A549 treated with dexamethasone at 1 μM for 4 hours (cell line): ENCODE measurements at places on chromosomes 7 and 10. TPM values are rescaled to one million over a fixed set of nuclear protein-coding genes. Genes with fewer than 3 reads are reported as not detected.

The STEAP1B gene
- total RNA-seq = 0.09 to 0.14 TPM (median 0.12 TPM) in 4 of 5 replicates, not detected in the other

The RBM28 gene
- total RNA-seq = 52.9 to 60.4 TPM (median 55.3 TPM) in 5 replicates

The LRRD1 gene
- total RNA-seq = not detected in 5 replicates

The WASL gene
- 20.3 to 29.1 TPM (median 24.2 TPM) in 5 replicates for total RNA-seq

The FAM171A1 gene
- 20.1 to 24.9 TPM (median 23.1 TPM) in 5 replicates for total RNA-seq

The ZNF800 gene
- 10.1 to 16.3 TPM (median 12.4 TPM) in 5 replicates for total RNA-seq

The ZC3HAV1L gene
- 4.2 to 10.5 TPM (median 8.9 TPM) in 5 replicates for total RNA-seq

The PGAM1 gene
- 546 to 577 TPM (median 553 TPM) in 5 replicates for total RNA-seq

The IGFBP3 gene
- total RNA-seq = 119 to 192 TPM (median 156 TPM) in 5 replicates

The SLC18A2 gene
- total RNA-seq = 0.02 to 0.04 TPM in 2 of 5 replicates, not detected in the others

The ARL3 gene
- total RNA-seq = 12.8 to 15.9 TPM (median 13.5 TPM) in 5 replicates

The GPR141 gene
- total RNA-seq = not detected in 5 replicates

The TUBB8 gene
- total RNA-seq = 0.04 to 0.15 TPM (median 0.07 TPM) in 5 replicates

The VWC2 gene
- not detected in 5 replicates for total RNA-seq

The PGAM2 gene
- total RNA-seq = not detected in 5 replicates

The ACSM6 gene
- 0.06 TPM in 1 of 5 replicates, not detected in the others for total RNA-seq

The HOXA6 gene
- 0.98 to 1.7 TPM (median 1.4 TPM) in 5 replicates for total RNA-seq

The KLHL7 gene
- 20.2 to 24.9 TPM (median 22.5 TPM) in 5 replicates for total RNA-seq

The ELN gene
- total RNA-seq = 0.12 to 0.25 TPM (median 0.16 TPM) in 5 replicates

The ANKRD30A gene
- total RNA-seq = 0.34 to 0.72 TPM (median 0.51 TPM) in 5 replicates

The RHBDD2 gene
- total RNA-seq = 73.7 to 95.1 TPM (median 91.9 TPM) in 5 replicates

The CH25H gene
- total RNA-seq = 0.68 to 0.97 TPM (median 0.71 TPM) in 5 replicates

The PRTFDC1 gene
- 15.0 to 18.0 TPM (median 16.6 TPM) in 5 replicates for total RNA-seq

The TBC1D12 gene
- total RNA-seq = 5.4 to 6.3 TPM (median 6.3 TPM) in 5 replicates

The OR2A42 gene
- not detected in 5 replicates for total RNA-seq

The TEX36 gene
- not detected in 5 replicates for total RNA-seq

The MMD2 gene
- not detected in 5 replicates for total RNA-seq

The NPY gene
- not detected in 5 replicates for total RNA-seq

The CAMK2B gene
- 0.12 to 0.18 TPM (median 0.15 TPM) in 5 replicates for total RNA-seq

The OR2A1 gene
- not detected in 5 replicates for total RNA-seq

The TMEM229A gene
- not detected in 5 replicates for total RNA-seq

The PPP1R3C gene
- total RNA-seq = 20.7 to 25.4 TPM (median 21.2 TPM) in 5 replicates

The GFRA1 gene
- 8.4 to 12.2 TPM (median 11.6 TPM) in 5 replicates for total RNA-seq
